ENCODE measurements at places on chromosomes 11 and 22.
A peak's percentile ranks its signal among the peaks of the same experiment; 100 is the strongest.

DNA sequence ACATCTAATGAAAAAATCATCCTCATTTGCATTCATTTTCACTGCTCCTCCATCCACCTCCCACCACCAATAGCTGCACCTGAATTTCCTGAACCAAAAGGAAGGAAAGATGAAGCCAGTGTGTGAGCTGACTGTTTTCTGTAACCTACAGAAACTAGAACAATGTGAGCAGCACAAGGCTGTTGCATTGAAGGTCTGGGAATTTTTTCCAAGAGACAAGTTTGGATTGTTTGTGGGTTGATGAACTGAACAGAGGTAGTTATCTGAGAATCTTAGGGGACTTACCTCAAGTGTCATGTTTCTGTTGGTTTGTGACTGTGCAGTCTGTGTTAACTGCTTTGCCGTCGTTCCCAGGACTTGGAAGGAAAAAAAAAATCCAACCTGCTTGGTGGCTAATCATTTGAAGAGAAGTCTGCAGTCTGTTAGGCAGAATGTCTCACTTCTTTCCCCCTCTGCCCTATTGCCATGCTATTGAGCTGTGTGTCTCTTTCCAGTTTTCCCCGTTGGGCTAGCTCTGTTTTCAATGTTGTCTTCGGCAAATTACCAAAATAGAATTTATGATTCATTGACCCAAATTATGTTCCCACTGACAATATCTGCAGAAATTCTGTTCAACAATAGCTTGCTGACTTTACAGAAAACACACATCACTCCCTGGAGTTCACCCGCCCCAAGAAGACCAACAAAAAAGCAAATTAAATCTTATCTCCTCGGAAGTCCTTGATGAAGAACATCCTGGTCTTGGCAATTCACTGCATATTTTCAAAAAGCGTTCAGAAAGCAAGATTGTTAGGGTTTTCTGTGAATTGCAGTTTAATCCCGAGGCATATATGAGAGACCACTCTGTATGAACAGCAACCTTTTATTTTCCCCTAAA is 76.0 kb downstream of the SC5D start:
- DNase-seq: no peak

DNA sequence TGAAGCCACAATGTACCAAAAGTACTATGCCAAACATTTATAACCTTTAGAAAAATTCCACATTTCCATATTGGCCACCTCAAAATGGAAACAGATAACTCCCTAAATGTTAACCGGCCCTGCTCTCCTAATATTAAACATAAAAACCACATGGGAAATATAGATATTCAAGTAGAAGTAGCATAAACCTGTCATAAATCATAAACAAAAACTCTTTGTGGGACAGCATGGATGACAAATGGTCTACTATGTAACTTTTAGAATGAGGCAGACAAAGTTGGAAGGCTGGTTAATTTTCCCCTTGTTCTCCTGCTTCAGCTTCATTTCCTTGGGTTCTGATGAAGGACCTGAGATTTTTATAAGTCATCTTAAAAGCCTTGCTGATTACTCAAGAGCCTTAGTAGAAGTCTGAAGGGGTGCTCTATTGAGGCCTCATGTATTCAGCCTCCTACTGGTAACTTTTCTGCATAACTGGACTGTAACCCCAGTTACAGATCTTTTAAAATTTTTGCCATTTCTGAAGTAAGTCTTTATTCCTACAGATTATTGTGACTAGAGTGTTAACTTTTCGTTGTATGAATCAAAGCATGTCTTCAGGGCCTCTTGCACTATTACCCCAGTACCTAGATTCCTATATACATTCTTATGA is 116.4 kb downstream of the STIM1 start:
- no peak for DNase-seq

GRCh38 chr11:83000381-83000780 is 71.3 kb downstream of the RAB30 start:
- no peak for DNase-seq

GRCh38 chr11:35326266-35326879 is 93.0 kb downstream of the SLC1A2 start:
- DNase-seq: no peak

DNA sequence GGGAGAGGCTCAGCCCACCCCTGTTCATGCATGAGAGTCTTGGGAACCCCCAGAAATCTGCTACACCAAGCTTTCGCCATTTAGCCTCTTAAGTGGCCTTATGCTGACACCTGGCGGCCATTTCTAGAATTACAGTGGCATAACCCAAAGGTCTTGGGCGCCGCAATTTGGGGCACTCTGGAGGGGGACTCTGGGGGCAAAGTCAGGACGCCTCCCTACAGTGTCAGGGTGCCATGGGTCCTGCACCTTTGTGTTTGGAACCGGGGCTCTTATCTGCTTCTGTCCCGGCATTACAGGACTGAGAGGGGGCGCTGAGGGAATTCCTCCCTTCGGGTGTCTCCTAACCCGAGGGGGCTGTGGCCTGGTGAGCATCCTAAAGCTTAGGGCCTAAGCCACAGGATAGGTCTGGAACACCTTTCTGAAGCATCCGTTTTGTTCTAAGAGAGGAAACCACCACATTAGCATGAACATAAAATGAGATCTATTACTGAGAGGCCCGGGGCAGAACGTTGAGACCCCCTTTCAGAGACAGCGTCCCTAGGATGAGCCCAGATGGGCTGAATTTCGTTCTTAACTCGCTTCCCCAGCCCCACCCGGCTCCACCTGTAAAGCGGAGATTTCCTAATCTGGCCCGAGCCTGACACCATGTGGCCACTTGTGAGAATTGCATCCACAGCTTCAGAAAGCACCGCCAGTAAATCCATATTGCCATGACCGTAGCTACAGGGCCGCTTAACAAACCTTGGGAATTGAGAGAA is 9.3 kb downstream of the INS start:
- DNase-seq: peak; percentile 91

- no peak for DNase-seq
These were observed 12.4 kb downstream of the DGCR8 start for GRCh38 chr22:20092477-20092854.

- no peak for DNase-seq
These were observed 85.9 kb downstream of the GAB2 start for GRCh38 chr11:78331711-78332110.

GRCh38 chr11:6606471-6607189 is 3.1 kb downstream of the ILK start:
- peak; percentile 88 for DNase-seq

DNA sequence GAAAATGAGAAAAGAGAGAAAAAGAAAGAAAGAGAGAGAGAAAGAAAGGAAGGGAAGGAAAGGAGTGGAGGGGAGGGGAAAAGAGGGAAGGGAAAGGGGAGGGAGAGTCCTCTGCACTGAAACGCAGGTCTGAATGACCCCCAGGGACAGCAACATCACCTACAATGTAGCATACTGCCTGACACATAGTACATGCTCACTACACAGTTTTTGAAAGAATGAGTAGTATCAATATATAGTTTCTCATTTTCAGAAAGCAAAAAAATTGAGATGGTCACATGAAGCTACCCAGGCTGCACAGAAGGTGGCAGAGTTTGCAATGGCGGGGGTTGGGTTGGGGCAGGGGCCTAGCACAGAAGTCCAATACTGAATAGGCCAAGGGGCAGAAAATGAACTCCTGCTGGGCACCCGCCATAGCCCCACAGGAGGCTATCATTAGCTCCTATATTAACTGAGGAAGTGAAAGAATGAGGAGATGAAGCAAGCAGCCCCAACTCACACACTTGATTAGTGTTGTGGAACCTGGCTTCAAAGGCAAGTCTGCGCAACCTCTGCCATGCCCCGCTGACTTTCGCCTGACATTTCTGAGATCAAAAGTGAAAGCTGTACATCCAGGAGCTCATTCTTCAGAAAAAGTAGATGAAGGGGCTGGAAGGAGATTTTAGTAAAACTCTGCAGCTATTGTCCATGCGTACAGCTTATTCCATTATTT is 241.2 kb upstream of the SYN3 start:
- peak; percentile 79 for DNase-seq

- no peak for DNase-seq
These were observed 63.7 kb upstream of the HORMAD2 start for GRCh38 chr22:30016596-30016995.

DNA sequence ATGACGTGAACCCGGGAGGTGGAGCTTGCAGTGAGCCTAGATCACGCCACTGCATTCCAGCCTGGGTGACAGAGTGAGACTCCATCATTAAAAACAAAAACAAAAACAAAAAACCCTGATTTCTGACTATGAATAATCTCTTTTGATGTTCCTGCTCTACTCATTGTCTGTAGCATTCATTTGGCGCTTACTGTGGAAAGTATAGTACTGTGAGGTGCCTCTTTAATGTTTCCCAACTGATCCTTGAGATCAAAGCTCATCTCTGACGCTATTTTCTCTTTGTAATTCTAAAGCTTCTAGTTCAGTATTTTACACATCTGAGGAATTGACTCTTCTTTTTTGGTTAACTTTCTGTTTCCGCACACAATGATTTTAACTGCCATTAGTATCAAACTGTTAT is 60.0 kb downstream of the GRK3 start:
- no peak for DNase-seq

DNA sequence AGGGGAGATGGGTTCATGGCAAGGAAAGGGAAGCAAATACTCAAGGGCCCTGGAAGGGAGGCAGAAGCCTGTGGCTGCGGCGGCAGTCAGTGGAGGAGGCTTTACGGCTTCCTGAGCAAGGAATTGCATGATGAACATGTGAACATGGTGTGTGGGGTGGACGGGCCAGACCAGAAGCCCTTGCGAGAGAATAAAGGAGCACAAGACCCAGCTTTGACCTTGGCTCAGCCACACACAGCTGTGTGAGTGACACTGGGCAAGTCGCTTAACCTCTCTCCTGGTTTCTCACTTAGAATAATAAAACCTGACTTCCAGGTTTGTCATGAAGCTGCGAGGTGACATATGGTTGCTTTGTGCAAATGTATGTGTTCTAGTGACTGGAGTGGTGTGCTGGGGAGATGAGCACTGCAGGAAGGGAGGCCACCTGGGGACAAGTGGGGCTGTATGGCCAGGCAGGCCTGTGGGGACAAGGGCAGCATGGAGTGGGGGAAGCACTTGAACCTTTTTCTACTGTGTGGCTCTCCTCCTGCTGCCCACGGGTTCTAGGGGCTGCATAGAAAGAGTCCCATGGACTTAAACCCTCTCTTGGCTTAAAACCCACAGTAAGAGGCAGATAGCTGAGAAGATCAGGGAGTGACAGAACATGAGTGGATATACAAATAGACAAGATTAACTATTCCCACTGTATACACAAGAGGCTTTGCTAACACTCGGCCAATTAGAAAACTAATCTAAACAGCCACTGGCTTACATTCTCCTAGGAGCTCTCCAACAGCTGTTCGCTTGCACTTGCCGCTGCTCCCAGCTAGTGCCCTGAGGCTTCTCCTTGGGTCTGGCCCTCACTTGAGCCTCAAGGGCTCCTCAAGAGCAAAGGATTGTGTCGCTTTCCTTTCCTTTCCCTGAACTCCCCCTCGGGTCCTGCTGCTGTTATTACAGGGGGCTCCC is 67.3 kb upstream of the CDON start:
- DNase-seq: no peak

DNA sequence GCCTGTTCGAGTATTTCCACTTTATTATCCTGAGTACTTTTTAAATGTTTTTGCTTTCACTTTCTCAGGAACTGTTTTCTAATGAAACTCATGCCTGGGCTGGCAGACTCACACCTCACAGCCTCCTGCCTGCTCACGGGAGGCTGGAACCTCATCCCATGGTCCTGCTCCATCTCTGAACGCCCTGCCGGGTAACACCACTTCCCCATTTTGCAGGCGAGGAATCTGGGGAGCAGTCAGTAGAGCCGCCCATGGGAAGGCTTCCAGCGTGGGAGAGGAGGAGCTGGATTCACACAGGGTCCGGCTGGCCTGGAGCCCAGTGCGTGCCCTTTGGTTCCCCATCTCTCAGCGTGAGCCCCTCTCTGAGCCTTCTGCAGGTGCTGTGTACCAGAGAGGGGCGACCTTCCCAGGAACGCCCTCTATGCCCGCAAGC is 53.6 kb downstream of the SCUBE1 start:
- DNase-seq: no peak

- DNase-seq: no peak
These were observed 35.9 kb upstream of the HORMAD2 start for GRCh38 chr22:30044369-30044768.

DNA sequence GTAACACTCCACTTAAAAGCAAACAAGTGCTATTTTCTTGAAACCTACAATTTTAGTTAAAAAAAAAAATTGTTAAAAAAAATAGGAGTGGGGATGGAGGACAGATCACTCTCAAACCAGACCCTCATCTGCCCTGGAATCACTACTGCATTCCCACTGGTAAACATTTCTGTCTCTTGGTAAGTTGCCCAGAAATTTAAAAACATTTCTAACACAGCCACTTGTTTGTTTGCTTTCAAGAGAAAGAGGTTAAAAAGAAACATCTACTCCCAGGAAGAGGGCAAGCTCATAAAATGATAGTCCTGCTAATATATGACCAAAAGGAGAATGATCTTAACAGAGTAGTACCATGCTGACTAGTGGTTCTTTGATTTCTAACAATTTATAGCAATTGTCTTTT is 83.3 kb downstream of the SGSM3 start:
- DNase-seq: no peak

DNA sequence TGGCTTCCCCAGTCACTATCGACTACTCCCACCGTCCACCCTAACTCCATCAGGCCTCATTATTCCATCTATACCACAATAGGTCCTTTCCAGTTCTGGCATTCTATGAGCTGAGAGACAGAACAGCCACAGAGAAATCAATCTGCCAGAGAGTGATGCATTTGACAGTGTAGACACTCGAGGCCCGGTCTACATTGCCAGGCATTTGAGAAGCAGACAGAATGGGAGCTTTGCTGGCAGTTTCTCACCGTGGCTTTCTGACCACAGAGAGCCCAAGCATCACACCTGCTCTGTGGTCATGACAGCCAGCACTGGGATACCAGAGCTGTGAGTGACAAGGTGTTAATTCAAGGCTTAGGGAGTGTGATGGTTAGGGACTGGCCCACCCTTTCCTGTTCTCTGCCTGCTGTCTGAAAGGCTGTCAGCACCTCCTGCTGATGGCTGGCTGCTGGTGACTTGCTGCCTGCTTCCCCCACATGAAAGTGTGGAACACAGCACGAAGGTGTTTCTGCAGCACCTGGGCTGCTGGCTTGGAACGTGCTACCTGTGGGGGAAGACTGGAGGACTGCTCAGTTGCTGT is 137.8 kb downstream of the KIRREL3 start:
- DNase-seq: no peak

DNA sequence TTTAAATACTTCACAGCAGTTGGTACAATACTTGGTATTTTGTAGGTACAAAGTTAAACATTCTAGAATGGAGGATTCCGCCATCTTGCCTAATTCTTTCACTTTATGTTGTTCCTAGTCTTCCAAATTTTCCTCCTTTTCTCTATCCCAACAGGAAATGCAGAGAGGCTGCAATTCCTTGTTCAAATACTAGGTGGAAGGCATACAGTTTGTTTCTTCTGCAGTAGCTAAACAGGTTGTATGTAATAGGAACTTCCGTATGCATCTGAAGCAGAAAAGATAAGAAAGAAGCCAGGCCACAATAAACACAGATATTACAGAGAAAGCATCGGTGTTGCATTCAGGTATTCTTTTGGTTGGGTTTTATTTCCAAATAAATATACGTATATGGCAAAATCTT is 186.4 kb upstream of the MTMR2 start:
- DNase-seq: no peak

GRCh38 chr11:2382936-2383851 is 6.1 kb downstream of the CD81 start:
- no peak for DNase-seq

- DNase-seq: no peak
These were observed 155.1 kb upstream of the BLID start for GRCh38 chr11:122271137-122271536.

Measured in GM20000 (cell line).